ENCODE measurements at places on chromosomes 5 and 9. TPM values are rescaled to one million over a fixed set of nuclear protein-coding genes. Genes with fewer than 3 reads are reported as not detected.

NR6A1 gene
- total RNA-seq = 0.82 TPM

EGFLAM gene
- total RNA-seq = not detected

ACOT12 gene
- not detected for total RNA-seq

NIPAL4 gene
- 3.7 TPM for total RNA-seq

NFIB gene
- not detected for total RNA-seq

NEUROG1 gene
- total RNA-seq = not detected

DRD1 gene
- total RNA-seq = not detected

GRCh38 chr9:14906644-14907359, 3.4 kb downstream of the FREM1 start:
- H3K4me1 ChIP-seq = no peaks in the 10 kb centered on the region
- H3K4me3 ChIP-seq = no peak overlapping the region
- H3K27me3 ChIP-seq = no peaks in the 10 kb centered on the region
- no peak overlapping the region for H3K27ac ChIP-seq
- no peaks in the 10 kb centered on the region for H3K36me3 ChIP-seq

GRCh38 chr5:157273131-157273556, 7.2 kb downstream of the CYFIP2 start:
- no peaks in the 10 kb centered on the region for H3K27me3 ChIP-seq
- H3K4me3 ChIP-seq = peak overlapping the region; percentile 96
- peaks cover 86% of the 10 kb centered on the region for H3K4me1 ChIP-seq
- peaks cover 47% of the 10 kb centered on the region for H3K36me3 ChIP-seq

DNA sequence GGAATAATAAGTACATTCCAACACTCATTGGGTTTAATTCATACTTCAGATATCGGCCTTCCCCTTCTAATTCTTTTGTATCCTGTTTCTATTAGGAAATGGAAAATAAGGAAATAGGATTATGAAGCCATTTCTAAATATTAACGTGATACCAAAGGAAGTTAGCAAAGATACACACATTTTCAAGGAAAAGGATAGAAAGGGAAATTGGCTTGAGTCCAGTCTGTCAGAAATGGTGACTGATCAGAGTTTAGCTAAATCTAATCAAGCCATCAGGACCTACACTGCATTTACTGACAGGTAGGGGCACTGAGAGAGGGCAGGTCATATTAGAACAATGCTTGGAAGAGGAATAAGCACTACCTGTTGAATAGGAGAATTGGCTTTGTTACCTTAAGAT, 3.1 kb downstream of the TRPM3 start:
- H3K27ac ChIP-seq = no peak overlapping the region
- no peaks in the 10 kb centered on the region for H3K36me3 ChIP-seq
- DNase-seq = no peak
- no peak overlapping the region for H3K4me3 ChIP-seq
- H3K27me3 ChIP-seq = peaks cover 23% of the 10 kb centered on the region

GRCh38 chr5:40106847-40107246, 572.9 kb upstream of the PTGER4 start:
- H3K36me3 ChIP-seq = peaks cover 3% of the 10 kb centered on the region
- H3K4me1 ChIP-seq = no peaks in the 10 kb centered on the region
- H3K27me3 ChIP-seq = peaks cover 2% of the 10 kb centered on the region
- DNase-seq = no peak
- no peak overlapping the region for H3K27ac ChIP-seq
- H3K4me3 ChIP-seq = no peak overlapping the region

DNA sequence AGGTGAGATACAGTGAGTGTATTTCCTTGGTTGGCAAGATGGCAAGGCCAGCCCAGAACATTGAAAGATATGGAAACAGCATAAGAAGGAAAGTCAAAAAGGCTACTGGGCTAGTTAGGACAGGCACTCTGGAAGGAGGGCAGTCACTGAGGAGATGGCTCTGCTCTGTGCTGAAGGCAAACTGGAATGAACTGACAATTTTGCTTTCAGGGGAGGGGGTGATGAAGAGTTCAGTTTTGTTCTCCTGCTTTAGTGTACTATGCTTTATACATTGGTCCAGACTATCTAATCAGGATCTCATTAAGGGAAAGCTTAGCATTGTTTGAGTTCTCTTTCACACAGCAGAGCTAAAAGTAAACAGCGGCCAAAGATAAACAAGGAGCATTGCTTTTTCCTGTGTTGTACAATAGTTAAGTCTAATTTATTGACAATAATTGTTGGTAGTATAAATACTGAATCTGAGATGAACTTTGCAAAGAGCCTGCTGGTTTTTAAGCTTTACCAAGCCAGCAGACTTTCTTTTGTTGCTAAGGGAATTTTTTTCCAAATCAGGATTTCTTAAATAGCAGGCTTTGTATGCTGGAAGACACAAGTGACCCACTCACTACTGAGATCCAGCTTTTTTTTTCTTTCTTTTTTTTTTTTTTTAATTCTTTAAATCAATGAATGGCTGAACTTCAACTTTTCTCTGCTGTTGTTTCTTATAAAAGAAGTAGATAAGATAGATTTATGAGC, 355.5 kb downstream of the ARRDC3 start:
- H3K27me3 ChIP-seq = peaks cover 12% of the 10 kb centered on the region
- no peak overlapping the region for H3K27ac ChIP-seq
- no peaks in the 10 kb centered on the region for H3K36me3 ChIP-seq
- H3K4me1 ChIP-seq = no peaks in the 10 kb centered on the region
- H3K4me3 ChIP-seq = no peak overlapping the region

GRCh38 chr5:45110399-45110798, 301.7 kb downstream of the MRPS30 start:
- no peak for DNase-seq
- H3K27ac ChIP-seq = no peak overlapping the region
- H3K27me3 ChIP-seq = no peaks in the 10 kb centered on the region
- no peaks in the 10 kb centered on the region for H3K36me3 ChIP-seq
- H3K4me1 ChIP-seq = no peaks in the 10 kb centered on the region

DNA sequence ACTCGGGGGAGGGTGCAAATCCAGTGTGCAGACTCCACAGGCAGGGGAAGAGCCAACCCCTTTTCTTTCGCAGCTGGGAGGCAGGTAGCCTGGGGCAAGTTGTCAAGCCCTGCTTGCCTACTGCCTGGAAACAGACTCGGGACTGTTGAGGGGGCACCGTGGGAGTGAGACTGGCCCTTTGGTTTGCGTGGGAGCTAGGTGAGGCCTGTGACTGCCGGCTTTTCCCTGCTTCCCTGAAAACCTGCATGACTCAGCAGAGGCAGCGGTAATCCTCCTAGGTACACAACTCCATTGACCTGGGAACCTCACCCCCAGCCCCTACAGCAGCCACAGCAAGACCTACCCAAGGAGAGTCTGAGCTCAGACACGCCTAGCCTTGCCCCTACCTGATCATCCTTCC, 509.5 kb downstream of the DTWD2 start:
- H3K36me3 ChIP-seq = no peaks in the 10 kb centered on the region
- DNase-seq = no peak
- no peaks in the 10 kb centered on the region for H3K4me1 ChIP-seq

Data from activated CD4-positive, alpha-beta T cell treated with anti-CD3 and anti-CD28 coated beads for 36 hours (primary cell).